Activated CD8-positive, alpha-beta memory T cell treated with anti-CD3 and anti-CD28 coated beads for 1 hour (primary cell): ENCODE measurements at places on chromosomes 5 and 9.

DNA sequence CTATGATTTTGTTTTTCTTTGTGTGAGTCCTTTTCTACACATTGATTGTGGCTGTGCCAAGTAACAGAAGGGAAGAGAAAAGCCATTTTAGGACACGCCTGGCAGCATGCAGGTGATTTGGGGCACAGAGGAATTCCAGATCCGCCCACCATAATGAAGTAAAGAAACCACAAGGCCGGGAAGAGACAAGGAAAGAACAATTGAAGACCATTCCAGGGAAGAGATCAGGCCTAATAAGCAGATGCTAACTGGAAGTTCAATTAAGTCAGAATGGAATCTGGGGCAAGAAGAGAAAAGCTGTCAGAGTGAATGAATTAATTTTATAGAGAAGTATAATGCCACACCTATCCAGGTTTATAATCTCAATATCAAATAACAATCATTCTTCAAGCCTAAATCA, 110.2 kb upstream of the ISL1 start:
- no peak for DNase-seq

- DNase-seq: no peak
Measured at GRCh38 chr5:167684251-167684650, 607.2 kb upstream of the WWC1 start.

GRCh38 chr5:115096034-115096769, 73.5 kb downstream of the TRIM36 start:
- DNase-seq: no peak

GRCh38 chr5:68884883-68885282, 208.9 kb upstream of the SLC30A5 start:
- DNase-seq: no peak

DNA sequence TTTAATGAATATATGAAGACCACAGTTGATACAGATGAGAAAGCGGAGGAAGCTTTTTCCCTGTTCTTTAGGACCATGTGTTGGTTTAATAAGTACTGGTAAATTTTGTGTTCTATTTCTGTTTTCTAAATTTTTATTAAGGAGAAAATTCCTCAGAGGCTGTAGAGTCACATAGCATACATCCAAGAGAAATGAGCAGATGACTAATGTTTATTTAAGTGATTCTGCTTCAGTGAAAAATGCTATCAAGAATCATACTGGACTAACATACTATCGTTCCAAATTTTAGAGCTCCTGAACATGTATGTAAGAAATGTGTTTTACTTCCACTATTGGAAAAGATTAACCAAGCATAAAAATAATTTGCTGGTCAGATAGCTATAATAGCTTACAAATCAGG, 115.0 kb downstream of the KIAA1958 start:
- DNase-seq: no peak
